ENCODE measurements at places on chromosomes 5 and 9.

DNA sequence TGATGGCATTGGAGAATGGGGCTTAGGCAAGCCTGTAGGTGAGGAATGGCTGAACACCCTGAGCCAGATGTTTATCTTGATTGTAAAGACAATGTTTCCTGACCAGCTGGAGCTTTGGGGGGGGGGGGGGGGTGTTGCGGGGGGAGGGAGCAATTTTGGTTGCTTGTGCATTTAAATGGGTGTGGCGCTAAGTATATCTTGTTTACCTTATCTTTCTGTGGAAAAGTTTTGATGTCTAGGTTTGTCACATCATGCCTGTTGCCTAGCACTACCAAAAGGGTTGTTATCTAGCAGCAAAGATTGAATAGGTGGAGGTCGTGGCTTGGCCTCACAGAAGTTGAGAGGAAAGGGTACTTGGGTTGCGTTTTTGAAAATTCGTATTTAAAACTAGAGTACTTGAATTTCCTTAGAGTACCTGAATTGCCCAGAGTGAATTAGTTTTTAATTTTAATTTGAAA lies 1.3 kb downstream of the SMAD5 start:
- no peak for DNase-seq

- DNase-seq = no peak
These were observed 11.8 kb upstream of the ZDHHC21 start for GRCh38 chr9:14705079-14705478.

GRCh38 chr9:111622626-111623025 lies 8.5 kb upstream of the DNAJC25 start:
- DNase-seq = peak; percentile 86

DNA sequence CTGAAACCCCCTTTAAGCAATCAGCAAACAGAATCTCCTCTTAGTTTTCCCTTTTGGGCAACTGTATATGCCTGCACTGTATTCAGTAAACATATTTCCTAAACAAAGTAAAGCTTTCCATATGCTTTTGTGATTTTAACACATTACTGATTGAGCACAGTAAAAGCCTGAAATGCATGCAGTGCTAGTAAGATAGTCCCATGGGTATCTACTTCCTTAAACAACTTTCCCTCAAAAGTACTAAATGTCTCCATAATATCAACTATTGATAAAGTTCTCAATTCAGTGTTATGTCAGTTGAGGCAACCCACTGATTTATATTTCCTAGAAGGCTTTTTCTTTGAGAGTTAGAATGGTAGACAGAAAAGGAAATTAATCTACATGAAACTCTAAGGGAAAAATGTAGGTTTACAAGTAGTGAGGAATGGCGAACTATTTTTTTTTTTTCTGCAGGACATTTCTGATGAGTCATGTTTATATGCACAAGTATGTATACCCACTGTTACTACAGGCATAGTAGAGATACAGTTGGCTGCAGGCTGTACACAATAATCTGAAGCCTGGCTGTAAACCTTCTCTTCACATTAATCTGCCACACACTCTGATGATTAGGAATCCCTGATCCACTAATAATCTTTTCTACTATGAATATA lies 31.2 kb upstream of the CEP120 start:
- no peak for DNase-seq

DNA sequence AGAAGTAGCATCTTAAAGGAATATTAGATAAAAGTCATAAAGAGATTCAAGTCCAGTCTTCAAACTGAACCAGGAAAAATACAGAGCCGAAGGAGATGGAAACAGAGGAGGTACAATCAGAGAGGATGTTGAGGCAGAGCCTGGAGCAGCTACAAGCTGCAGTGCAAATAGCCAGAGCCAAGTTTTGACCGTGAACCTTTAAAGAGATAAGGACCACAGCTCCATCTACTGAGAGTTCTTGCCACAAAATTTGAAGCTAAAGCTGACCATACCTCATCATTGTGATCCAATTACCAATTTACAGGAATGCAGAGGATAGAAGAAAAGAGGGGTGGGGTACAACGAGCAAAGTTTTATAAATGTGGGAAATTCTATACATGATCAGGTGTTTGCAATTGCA lies 10.4 kb upstream of the DEPDC1B start:
- DNase-seq = no peak

- DNase-seq = peak; percentile 97
These were observed 12.0 kb downstream of the CTNNAL1 start for GRCh38 chr9:109001275-109001676.

DNA sequence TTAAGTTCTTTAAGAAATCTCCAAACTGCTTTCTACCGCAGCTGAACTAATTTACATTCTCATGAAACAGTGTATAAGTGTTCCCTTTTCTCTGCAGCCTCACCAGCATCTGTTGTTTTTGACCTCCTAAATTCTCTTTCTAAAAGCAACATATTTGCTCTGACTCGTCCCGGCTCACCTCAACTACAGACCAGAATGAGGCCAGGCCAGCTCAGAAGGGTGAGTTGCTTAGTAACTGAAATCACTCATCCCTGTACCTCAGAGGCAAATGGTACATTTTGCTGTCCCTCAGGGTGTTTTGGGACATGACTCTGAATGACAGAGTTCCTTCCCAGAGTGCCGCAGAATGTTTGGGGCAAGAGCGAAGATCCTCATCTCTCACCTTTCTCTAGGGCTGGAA lies 127.5 kb downstream of the FRMD3 start:
- DNase-seq = no peak

DNA sequence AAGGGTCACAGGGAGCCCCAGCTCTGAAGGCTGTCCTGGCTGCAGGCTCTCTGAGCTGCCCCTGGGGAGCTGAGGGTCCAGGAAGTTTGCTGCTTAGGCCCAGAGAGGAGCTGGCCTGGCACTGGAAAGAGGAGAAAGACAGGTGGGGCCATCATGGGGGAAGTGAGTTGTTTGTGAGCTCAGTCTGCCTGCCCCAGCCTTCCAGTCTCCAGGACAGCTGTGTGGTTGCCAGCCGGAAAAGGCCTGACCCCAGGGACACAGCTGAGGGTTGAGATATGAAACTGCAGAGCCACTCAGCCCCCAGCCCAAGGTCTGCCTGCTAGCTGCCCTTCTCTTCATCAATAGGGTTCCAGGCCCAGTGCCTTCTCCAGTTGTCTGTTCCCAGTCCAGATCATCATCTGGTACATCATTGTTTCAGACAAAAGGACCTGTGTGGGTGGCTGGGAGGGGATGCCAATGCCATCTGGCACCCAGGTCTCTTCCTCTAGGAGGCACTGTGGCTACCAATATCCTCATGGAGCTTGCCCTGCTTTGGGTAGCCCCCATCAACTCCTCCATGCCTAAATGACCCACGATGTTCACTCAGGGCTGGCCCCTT lies 4.3 kb upstream of the DDX41 start:
- DNase-seq = no peak

- no peak for DNase-seq
These were observed 151.9 kb upstream of the SMC2 start for GRCh38 chr9:103942200-103942599.

GRCh38 chr9:33320568-33321261 lies 30.4 kb downstream of the NFX1 start:
- peak; percentile 75 for DNase-seq

DNA sequence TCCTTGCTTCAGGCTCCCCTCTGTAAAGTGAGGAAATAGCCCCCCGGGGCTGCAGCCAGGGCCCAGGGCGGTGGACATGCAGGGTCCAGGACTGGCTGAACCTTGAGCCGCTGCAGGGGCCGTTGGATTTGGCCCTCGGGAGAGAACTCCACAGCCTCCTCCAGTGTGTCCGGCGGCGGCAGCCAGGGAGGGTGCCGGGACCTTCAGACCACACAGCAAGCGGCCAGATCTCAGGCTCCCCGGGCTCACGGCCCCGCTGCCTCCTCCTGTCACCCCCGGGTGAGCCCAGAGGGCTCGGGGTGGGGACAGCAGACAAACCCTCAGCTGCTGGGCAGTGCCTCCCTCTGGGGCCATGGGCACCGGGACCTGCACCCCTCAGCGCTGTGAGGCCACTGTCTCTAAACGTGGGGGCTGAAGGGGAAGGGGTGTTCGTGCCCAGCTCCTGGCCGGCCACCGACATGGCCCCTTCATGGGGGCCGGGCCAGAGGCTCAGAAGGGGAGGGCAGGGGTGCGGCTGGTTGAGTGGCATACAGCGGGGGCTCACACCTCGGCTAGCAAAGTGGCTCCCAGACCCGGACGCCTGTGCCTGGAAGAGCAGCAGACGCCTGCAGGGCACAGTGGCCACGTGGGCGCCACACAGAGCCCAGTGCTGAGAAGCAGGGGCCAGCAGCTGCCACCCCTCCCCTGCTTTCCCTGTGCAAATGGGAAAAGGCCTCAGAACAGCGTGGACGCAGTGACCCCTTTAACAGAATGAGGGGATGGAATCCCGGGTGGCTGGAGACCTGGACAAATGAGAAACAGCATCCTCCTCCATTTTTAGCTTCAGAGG lies 19.7 kb downstream of the SLC9A3 start:
- no peak for DNase-seq

DNA sequence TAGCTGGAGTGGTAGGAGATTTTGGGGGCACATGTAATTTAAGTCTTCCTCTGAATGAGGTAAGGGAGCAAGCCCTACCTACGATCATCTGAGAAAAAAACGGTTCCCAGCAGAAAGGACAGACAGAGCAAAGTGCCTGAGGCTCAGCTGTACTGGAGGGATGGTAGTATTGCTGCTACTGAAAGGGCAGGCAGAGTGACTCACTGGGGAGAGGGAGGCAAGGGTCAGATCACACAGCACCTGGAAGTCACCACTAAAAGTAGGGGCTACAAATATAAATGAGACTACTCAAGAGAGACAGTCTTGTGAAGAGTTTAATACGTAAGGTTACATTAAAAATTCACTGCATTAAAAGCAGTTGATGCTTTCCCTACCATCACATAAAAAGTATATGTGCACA lies 75.9 kb downstream of the NFIB start:
- DNase-seq = peak; percentile 16

DNA sequence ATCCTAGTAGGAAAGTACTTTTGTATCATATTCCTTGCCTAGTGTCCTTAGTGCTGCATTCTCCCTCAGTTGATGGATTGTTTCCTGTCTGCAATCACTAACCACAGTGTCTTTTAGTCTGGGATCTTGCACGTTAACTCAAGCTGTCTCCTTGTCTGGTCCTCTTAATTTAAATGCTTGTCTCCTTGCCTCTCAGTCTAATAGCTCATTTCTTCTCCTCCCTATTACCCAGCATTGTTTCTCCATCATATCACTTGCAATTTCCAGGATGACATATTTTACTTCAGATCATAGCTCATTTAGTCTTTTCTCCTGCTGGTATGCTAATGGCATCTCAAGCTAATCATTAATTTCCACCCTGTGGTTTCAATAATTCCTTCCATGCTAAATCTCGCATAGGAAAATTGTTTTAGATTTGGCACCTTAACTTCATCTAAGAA lies 2052.0 kb upstream of the C9orf72 start:
- peak; percentile 51 for DNase-seq

DNA sequence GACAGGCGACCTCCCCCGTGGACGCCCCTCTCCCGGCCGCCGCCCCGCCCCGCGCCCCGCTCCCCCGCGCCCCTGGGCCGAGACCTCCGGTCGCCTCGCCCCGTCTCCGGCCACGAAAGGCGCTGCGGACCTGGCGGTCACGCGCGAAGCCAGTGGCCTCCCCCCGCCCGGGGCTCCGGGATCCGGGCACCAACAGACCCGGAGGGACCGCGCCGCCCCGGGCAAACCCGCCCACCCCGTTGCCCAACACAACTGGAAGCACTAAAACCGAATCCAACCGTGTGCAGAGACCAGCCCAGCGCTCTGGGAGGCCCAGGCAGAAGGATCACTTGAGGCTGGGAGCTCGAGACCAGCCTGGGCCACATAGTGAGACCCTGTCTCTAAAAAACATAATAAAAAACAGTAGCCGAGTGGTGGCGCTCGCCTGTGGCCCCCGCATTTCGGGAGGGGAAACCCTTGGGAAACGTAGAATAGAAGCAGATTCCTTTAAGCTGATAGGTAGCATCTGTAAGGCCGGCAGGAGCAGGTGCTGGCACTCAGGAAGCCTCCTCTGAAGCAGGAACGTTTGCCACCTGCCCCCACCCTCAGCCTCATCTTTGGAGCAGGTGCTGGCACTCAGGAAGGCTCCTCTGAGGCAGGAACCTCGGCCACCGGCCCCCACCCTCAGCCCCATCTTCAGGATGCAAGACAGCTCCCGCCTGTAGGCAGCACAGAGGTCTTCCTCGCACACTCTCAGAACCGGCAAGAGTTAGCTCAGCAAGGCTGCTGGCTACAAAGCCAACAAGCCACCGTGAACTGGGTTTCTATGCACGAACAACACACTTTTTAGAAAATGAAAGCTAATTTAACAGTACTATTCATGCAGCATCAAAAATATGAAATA lies 4.6 kb upstream of the SLC9A3 start:
- DNase-seq = no peak
